ENCODE measurements at places on chromosomes 7 and 10.

DNA sequence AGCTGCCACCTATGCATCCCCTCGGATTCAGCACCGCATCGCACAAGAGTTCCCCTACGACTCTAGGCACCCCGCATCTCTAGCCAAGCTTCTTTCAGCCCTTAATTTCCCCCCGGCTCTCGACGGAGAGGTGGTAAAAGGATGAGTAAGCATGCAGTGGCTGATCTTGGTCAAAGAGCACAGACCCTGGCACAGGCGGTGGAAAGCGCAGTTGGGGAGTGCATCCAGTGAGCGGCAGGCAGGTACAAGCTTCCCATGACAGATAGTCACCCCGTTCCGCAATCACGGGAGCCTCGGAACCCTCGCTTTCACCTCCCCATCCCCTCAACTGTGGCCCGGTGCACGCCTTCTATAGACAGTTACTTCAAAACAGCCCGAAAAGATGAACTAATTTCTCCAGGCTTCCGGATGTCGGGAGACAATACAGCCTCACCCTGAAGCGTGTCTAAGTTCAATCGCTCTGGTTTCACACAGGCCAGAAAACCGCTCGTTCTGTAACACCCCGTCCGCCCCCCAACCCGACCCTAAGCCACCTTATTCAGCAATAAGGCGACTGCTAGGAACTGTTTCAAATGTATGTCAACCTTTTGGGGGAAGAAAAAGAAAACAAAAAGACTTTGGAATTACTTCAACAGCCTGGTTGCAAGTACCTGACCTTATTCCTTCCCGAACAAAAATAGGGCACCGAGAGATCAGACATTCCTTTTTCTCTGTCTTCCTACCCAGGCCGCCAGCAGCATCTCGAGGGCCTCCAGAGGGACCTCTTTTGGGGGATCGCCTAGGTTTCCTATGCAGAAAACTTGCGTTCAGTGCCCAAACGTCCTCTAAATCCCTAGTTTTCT, 1.4 kb downstream of the RHEB start:
- no peak for DNase-seq
- no peak overlapping the region for H3K27ac ChIP-seq
- no peaks in the 10 kb centered on the region for H3K36me3 ChIP-seq
- peaks cover 8% of the 10 kb centered on the region for H3K4me1 ChIP-seq
- H3K4me3 ChIP-seq, result peak overlapping the region; percentile 77
- H3K27me3 ChIP-seq, result no peaks in the 10 kb centered on the region

GRCh38 chr7:84686373-84686772, 491.8 kb upstream of the SEMA3A start:
- no peak overlapping the region for H3K27ac ChIP-seq
- no peaks in the 10 kb centered on the region for H3K36me3 ChIP-seq
- H3K4me3 ChIP-seq, result no peak overlapping the region

DNA sequence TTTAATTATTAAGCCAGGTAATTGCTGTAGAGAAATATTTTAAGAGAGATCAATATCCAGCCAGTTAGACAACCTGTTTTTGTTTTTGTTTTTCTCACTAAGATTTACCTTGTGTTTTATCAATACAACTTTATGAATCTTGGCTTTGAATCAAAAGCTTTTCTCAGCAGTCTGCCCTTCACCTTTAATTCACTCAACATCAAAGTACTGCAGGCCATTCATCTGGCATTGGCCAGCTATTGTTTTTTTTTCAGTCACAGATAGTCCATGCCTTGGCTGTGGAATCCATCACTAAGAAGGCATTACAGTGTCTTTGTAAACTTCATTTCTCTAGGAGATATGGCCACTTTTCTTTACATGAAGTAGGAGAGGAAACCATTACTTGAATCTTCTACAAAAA, 20.2 kb downstream of the SGCE start:
- no peaks in the 10 kb centered on the region for H3K27me3 ChIP-seq
- peaks cover 4% of the 10 kb centered on the region for H3K4me1 ChIP-seq
- DNase-seq, result no peak
- no peak overlapping the region for H3K27ac ChIP-seq
- H3K36me3 ChIP-seq, result peaks cover 20% of the 10 kb centered on the region

DNA sequence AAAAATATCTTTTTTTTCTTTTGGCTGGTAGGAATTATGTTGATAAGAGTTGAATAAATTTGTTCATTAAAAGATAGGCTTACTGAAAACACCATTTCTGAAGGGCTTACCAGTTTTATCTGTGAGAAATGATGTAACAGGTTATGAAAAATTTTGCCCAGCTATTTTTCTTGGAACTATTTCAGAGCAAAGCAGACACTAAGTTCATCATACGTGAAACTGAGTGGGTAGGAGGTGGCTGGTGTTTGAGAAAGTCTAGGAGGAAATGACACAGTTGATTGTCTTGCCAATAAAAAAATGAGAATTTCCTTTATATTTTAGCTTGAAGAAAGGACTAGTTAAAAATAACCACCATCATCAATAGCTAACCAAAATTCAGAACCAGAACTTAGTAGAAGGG, 6.2 kb upstream of the MRC1 start:
- H3K27ac ChIP-seq, result no peak overlapping the region
- no peak overlapping the region for H3K4me3 ChIP-seq
- no peaks in the 10 kb centered on the region for H3K27me3 ChIP-seq
- H3K4me1 ChIP-seq, result no peaks in the 10 kb centered on the region
- no peak for DNase-seq

DNA sequence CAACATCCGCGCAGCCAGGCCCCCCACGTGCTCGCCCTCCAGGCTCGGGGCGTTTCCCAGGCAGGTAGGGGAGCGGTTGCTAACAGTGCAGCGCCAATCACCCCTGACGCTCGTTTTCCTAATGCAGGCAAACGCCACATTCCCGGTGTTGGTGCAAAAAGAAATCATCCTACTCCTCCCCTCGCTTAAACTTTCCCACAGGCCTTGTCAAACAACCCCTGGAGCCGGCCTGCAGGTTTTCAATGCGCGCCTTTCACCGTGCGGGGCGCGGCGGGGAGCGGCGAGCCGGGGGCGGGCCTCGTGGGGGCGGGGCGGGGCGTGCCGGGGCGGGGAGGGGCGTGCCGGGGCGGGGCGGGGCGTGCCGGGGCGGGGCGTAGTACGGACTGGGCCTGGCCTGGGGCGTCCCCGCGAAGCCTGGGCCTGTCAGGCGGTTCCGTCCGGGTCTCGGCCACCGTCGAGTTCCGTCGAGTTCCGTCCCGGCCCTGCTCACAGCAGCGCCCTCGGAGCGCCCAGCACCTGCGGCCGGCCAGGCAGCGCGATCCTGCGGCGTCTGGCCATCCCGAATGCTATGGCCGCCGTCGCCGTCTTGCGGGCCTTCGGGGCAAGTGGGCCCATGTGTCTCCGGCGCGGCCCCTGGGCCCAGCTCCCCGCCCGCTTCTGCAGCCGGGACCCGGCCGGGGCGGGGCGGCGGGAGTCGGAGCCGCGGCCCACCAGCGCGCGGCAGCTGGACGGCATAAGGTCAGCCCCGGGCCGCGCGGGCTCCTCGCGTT, at the start of gene ECHDC3:
TSS of gene ECHDC3 (plus strand) at position 374 of the 770 bp plus-strand sequence. CDS start at position 569, 195 bp downstream.
- no peak within 1 kb of the TSS for H3K4me3 ChIP-seq
- DNase-seq, result peak; percentile 26
- no peak within 1 kb of the TSS for H3K27ac ChIP-seq
- H3K27me3 ChIP-seq, result no peaks in the 10 kb centered on the region
- no peaks in the 10 kb centered on the region for H3K4me1 ChIP-seq

DNA sequence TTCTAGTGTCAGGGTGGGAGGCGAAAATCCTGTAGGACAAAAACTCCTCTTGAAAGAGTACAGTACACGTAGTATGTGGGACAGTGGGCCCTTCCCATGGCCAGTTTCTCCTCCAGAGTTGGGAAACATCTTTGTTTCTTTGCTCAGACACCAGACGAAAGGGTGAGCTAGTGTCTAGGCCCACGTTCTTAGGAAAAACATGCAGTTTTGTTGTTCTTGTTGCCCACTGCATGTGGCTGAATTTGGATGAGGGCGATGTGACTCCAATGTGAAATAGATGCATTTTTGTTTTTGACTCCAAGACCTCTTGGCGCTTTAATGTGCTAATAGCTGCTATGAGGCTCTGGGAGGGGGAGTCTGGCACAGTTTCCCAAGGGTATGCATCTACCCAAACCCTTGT, 100.8 kb downstream of the ATXN7L1 start:
- no peaks in the 10 kb centered on the region for H3K36me3 ChIP-seq
- no peak overlapping the region for H3K4me3 ChIP-seq
- peaks cover 12% of the 10 kb centered on the region for H3K4me1 ChIP-seq
- no peaks in the 10 kb centered on the region for H3K27me3 ChIP-seq

DNA sequence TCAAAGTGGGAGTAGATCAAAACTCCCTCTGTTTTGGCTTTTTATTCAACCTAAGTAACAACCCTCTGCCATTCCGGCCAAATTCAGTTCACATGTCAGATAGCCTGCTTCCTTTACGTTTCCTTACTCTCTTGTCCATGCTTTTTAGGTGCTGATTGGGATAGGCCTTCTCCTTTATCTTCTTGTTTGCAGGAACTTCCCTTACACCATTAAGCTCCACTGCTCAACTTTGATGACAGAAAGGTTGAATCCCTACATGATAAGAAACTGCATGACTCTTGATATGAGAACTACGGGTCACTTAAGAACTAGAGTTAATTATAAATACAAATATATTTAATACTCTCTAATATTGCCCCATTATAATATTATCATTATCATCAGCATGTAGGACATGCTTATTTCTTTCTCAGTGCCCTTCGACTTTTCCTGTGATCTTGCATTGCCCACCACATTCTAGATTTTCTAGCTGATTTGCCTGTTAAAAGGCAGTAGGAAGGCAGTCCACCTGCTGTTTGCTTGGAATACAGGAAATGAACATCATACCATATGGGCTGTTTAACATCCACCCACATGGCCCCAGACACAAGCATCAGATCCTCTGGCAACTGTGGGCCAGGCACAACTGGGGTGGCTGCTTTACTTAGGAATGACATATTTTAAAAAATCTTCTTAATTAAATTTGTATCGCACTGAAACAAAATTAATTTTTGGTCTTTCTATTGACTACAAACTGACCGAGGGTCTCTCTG, 59.7 kb upstream of the CCDC6 start:
- no peak overlapping the region for H3K27ac ChIP-seq
- no peaks in the 10 kb centered on the region for H3K36me3 ChIP-seq
- no peak overlapping the region for H3K4me3 ChIP-seq
- no peaks in the 10 kb centered on the region for H3K4me1 ChIP-seq

DNA sequence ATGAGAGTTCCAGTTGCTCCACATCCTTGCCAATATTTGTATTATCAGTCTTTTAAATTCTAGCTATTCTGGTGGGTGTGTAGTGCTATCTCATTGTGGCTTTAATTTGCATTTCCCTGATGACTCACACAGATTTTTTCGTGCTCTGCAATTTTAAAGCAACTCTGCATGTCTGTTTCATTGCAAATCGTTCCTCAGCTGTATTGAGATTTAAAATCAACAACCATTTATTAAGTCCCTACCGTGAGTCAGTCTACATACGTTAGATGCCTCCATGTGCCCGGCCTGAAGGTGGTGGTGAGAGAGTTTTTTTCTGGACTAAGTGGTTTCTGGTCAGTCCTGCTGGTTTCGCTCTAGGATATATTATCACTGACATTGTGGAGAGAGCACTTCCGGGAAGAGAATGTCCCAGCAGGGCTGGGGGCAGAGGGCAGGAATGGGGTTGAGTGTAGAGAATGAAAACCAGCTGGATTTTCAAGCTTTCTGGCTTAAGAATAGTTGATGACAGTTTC, 8.4 kb upstream of the HYCC1 start:
- H3K4me3 ChIP-seq, result no peak overlapping the region
- no peak for DNase-seq
- H3K27me3 ChIP-seq, result no peaks in the 10 kb centered on the region
- no peaks in the 10 kb centered on the region for H3K36me3 ChIP-seq
- H3K4me1 ChIP-seq, result peaks cover 11% of the 10 kb centered on the region
- H3K27ac ChIP-seq, result no peak overlapping the region

DNA sequence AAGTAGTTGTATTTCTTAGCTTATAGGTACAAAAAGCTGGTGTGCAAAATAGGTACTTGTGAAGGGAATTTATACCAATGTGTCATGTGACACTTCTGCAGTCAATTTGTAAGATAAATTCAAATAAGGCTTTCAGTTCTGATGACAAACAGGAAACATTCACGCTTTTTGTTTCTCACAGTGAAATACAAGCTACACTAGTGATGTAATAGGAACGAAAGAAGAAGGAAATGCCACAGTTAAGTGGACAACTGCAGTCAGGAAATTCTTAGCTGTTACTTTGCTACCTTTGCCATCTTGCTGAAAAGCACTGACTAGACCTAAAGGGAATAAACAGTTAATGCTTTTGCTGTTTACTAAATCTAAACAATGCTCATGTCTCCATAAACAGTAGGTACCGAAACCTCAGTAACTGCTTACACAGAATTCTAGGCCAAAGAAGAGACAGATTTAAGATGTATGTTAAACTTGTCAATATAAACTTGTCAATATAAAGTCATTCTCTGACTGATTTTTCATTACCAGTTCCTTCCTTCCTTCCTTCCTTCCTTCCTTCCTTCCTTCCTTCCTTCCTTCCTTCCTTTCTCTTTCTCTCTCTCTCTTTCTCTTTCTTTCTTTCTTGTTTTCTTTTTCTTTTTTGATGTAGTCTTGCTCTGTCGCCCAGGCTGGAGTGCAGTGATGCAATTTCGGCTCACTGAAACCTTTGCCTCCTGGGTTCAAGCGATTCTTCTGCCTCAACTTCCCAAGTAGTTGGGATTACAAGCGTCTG, 10.1 kb downstream of the OTUD1 start:
- H3K4me1 ChIP-seq, result no peaks in the 10 kb centered on the region
- H3K4me3 ChIP-seq, result no peak overlapping the region
- no peaks in the 10 kb centered on the region for H3K36me3 ChIP-seq
- H3K27me3 ChIP-seq, result no peaks in the 10 kb centered on the region
- H3K27ac ChIP-seq, result no peak overlapping the region

- peaks cover 10% of the 10 kb centered on the region for H3K4me1 ChIP-seq
- H3K27me3 ChIP-seq, result no peaks in the 10 kb centered on the region
- H3K27ac ChIP-seq, result no peak overlapping the region
Measured at GRCh38 chr7:44276571-44277221, 48.7 kb downstream of the CAMK2B start.

GRCh38 chr10:48555310-48556042, 49.4 kb downstream of the ARHGAP22 start:
- no peaks in the 10 kb centered on the region for H3K36me3 ChIP-seq
- no peaks in the 10 kb centered on the region for H3K27me3 ChIP-seq
- no peak overlapping the region for H3K4me3 ChIP-seq
- H3K27ac ChIP-seq, result no peak overlapping the region
- no peak for DNase-seq
- no peaks in the 10 kb centered on the region for H3K4me1 ChIP-seq
